ENCODE measurements at places on chromosomes 11 and 22.

DNA sequence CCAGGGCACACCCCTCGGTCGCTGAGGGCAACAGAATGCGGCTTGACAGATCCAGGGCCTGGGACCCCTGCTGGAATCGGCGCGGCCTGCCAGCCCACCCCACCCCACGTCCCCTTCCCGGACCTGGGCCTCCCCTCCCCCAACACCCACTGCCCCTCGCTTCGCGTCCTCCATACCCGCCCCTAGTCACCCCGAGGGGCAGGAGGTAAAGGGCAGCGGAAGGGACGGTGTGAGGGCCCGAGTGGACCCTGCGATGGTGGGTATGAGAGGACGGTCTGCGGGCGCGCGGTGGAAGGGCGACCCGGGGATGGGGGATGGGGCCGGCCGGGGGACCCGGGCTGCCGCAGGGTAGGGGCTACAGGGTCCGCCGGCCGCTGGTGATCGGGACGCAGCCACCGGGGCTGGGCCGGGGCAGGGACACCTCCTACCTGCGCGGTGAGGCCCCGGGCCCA is 311 bp downstream of the APBB1 start:
- no peak for DNase-seq

- DNase-seq = no peak
Measured at GRCh38 chr11:117391181-117391580, 63.5 kb downstream of the CEP164 start.

DNA sequence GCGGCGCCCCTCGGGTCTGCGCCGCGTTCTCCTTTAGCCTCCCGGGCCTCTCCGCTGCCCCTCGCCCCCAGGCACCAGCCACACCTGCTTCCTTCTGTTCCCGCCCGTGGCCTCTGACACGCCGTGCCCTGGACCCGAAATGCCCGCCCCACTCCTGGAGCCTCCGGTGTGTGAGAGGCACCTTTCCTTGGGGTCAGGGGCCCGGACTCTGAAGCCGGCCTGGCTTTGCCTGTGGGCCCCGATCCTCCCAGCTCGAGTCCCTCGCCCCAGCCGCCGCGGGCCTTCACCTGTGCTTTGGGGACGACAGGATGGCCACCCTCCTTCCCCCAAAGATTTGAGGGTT is 661 bp upstream of the CDPF1 start:
- DNase-seq = no peak

GRCh38 chr11:59186130-59186594 is 14.2 kb downstream of the DTX4 start:
- DNase-seq = no peak

DNA sequence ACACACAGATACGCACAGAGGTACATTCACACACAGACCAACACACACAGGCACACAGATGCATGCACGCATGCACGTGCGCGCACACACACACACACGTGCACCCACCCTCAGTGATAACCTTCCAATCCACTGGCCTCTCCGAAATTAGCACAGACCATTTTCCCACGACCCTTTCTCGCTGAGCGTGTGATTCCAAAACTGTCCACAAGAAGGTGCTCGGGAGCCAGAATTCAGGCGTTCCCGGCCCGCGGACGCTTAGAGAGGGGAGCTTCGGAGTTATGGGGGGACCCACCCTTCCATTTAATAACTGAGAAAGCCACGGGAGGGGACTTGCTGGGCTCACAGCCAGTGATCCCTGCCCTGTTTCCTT is 33.8 kb upstream of the SLC35C1 start:
- no peak for DNase-seq

DNA sequence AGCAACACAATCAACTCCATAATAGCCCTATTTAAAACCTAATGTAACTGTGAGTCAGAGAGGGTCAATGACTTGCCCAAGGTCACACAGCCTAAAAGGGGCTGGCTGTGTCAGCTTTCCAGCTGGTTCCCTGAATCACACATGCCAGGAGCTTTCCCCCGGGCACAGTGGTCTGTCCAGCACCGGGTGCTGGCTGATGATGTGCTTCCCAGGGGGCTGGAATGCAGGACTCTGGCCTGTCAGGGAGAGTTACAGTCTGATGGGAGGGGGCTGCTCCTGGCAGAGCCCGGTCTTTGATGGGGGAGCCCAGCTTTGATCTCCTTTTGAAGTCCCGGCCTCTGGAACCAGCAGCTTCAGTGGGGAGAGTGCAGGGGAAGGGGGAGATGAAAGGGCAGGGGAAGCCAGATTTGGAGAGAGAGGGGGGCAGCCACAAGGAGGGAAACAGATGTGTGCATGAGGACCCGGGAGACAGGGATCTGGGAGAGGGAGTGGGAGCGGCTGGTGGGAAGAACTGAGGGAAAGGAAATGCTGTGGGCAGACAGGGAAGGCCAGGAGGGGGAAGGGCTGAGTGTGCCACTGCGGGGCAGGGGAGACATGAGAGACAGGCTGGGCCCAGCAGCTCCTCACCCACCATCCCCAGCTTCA is 102.7 kb downstream of the NECTIN1 start:
- no peak for DNase-seq

GRCh38 chr22:19062139-19062942 is 59.9 kb downstream of the DGCR2 start:
- DNase-seq = no peak

- DNase-seq = no peak
Measured at GRCh38 chr11:125075242-125075625, 12.1 kb downstream of the SLC37A2 start.

DNA sequence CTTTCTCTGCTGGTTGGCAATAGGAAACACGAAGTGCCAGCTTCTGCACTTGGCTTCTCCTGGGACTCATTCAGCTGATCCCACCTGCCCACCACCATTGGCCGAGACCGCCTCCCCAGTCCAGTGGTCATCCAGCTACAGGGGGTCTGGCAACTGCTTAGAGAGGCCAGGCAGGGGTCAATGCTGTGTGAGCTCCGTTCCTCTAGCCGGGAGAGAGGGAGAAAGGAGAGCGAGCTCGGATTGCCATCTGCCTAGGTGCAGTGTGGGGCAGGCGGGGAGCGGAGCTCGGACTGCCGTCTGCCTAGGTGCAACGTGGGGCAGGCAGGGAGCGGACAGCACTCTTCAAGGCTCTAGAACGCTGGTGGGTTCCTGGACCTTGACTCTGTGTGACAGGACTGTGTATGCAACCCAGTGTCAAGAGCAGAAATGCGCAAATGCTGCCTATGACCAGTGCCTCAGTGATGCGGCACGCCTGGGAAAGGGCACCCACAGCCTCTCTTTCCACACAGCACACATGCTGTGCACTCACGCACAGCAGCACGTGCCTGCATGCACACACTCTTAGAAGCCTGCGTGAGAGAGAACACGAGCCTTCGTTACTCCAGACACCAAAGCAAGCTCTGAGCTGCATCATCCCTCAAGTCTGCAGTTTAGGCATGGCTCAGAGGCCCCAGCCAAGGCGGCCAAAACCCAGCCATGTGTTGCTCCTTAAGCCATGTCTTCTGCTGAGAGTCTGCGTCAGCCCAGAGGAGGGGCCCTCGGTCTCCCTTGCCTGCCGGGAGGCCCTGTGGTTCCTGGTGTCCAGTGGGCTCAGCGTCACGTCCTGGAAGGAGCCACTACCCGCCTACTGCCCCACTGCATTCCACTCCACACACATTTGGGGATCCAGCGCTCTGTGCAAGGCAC is 26.8 kb upstream of the JAM3 start:
- DNase-seq = no peak

GRCh38 chr11:102473543-102473942 is 21.0 kb upstream of the TMEM123 start:
- no peak for DNase-seq

DNA sequence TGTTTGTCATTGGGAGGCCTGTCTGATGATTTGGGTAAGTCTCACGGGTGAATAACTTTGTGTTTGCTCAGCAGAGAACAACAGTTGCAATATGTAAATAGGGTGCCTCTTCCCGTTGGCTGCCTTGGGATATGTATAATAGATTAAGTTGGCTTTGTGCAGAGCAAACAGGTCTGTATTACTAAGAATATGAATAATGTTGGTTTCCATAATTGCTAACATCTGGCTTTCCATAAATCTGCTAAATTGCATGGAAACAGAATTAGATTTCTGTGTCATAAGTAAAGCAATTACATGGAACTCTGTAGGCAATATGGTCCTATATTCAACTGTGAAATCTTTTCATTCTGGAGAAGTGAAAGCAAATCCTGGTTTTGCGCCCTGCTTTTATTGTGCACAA is 636.0 kb upstream of the ANO5 start:
- no peak for DNase-seq

- DNase-seq = no peak
Measured at GRCh38 chr11:62430425-62430824, 11.6 kb downstream of the SCGB1A1 start.

GRCh38 chr11:123381149-123381548 is 48.9 kb upstream of the GRAMD1B start:
- no peak for DNase-seq

- DNase-seq = no peak
Measured at GRCh38 chr11:98195300-98195699, 825.4 kb upstream of the CNTN5 start.

GRCh38 chr11:101291279-101291678 is 161.7 kb upstream of the PGR start:
- DNase-seq = no peak

DNA sequence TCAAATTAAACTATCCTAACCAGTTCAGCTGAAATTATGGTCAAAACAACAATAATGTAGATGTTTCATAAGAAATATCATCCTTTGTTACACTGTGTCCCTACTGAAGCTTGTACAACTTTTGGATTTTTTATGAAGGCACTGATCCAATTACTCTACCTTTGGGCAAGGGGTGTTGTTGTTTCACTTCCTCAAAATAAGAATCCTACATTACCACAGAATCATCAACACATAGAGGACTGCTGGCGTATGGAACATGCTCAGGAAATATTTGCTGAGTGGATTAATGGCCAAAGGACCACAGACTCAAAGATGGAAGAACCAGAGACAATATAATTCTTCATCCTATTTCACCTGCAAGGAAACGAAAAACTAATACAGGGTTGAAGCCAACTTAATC is 907.5 kb upstream of the CCDC90B start:
- no peak for DNase-seq

- no peak for DNase-seq
Measured at GRCh38 chr11:83151274-83151977, 5.5 kb upstream of the PCF11 start.

GRCh38 chr22:50684501-50684900 is 11.9 kb downstream of the SHANK3 start:
- no peak for DNase-seq

DNA sequence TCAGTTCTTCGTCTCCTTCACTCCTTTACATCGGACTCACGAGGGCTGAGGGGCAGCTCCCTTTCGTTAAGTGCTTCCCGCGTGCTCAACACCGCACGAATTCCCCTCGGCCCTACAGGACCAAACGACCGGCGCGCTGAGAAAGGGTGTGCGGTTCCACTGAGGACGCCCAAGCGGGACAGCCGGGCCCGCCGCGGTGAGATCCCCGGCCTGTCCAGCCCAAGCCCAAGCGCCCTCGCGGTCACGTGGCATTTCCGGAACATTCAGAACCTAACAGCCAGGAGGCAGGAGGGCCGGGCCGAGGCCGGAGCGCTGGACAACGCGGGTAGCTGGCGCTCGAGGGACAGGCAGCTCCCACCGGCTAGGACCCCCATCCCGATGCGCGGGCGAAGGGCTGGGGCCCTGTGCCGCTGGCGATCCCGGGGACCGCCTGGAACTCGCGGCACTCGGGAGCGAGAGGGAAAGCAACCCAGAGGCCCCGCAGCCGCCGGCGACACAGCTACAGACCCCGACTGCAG is 737 bp upstream of the STIP1 start:
- DNase-seq = no peak

GRCh38 chr11:79025622-79026021 is 415.2 kb downstream of the TENM4 start:
- DNase-seq = no peak

GRCh38 chr11:30015725-30016412 is 961 bp downstream of the KCNA4 start:
- DNase-seq = no peak

- DNase-seq = no peak
Measured at GRCh38 chr11:48087974-48088681, 107.8 kb downstream of the PTPRJ start.

GRCh38 chr22:26570115-26570514 is 19.8 kb downstream of the TPST2 start:
- no peak for DNase-seq

DNA sequence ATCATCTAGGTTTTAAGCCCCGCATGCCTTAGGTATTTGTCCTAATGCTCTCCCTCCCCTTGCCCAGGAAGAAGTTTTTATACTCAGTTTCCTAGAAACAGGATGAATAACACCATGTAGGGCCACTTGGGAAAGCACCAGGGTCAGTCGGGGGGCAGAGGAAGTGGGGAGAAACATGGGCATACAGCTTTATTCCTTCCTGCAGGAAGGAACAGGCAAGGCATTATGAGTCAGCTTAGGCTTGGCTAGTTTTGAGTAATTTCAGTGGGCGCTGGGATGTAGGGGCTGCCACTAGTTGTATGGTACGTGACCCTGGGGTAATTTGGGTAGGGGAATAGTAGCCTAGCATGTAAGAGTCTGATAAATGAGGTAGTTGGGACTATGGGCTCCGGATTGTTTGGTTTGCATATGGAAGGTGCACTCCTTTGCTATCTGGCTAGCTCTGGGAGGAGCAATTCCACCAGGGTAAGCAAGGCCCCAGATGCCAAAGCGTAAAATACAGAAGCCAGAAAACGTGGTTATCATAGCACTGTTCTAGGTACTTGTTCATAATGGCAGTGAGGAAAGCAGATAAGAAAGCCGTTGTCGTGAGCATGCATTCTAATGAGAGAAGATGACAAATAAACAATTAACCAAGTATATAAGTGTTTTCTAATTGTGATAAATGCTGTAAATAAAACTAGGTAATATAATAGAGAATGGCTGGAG is 24.8 kb downstream of the ACER3 start:
- DNase-seq = no peak

DNA sequence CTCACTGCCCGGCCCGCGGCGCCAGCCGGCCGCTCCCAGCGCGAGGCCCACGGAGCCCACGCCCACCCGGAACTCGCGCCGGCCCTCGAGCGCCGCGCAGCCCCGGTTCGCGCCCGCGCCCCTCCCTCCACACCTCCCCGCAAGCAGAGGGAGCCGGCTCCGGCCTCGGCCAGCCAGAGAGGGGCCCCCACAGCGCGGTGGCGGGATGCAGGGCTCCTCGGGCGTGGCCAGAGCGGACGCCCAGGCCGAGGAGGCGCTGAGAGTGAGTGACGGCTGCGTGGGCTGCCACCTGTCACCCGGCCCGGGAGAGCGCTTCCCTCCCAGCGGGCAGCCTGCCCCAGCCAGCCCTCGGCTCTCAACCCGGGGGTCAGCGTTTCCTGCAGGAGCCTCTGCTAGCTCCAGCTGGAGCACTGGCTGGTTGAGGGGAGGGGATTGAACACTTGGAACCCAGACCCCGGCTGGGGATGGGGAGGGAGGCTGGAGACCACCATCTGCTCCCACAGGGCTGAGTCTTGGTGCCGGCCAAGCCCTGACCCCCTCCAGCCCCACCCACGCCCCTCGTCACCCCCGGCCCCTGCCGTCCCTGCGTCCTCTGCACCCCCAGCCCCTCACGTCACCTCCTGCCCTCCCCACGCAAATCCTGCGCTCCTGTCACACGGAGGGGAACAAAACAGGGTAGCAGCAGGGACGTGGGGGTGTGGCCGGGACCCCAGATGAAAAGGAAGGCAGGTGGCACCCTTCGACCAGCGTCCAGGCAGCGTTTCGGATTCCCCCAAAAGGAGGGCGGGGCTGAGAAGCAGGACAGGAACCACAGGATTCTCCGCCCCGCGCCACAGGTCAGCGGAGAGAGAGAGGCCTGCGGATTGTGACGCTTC is 157.0 kb downstream of the BRD1 start:
- no peak for DNase-seq

GRCh38 chr11:61280883-61281580 is 14.1 kb downstream of the VWCE start:
- no peak for DNase-seq

GRCh38 chr11:57432714-57433163 is 5.8 kb upstream of the SLC43A3 start:
- no peak for DNase-seq
